ENCODE measurements at places on chromosomes 1 and 21. TPM values are rescaled to one million over a fixed set of nuclear protein-coding genes. Genes with fewer than 3 reads are reported as not detected.
A peak's percentile ranks its signal among the peaks of the same experiment; 100 is the strongest.

The RPAP2 gene
- 19.8 TPM for total RNA-seq

The PROK1 gene
- not detected for total RNA-seq

The RGS16 gene
- total RNA-seq: not detected

The FMO1 gene
- 0.06 TPM for total RNA-seq

The ODR4 gene
- total RNA-seq: 6.8 TPM

DNA sequence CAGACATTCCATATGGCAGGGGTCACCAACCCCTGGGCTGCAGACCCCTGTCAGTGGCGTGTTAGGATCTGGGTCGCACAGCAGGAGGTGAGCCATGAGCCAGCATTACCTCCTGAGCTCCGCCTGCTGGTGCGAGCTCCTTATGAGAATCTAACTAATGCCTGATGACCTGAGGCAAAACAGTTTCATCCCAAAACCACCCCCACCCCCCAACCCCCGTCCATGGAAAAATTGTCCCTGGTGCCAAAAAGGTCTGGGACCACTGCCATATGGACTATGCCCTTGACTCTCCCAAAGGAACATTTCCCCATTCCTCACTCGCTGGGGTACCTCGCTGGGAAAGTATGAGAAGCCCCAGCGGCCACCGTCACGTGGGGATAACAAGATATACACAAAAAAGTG, 6.4 kb upstream of the CPT2 start:
- DNase-seq: no peak

- DNase-seq: no peak
Observed at GRCh38 chr21:43731891-43732711, 13.2 kb downstream of the PDXK start.

- no peak for DNase-seq
Observed at GRCh38 chr1:110555807-110556470, 37.0 kb upstream of the KCNA10 start.

- no peak for DNase-seq
Observed at GRCh38 chr1:209749670-209750323, 6.1 kb upstream of the TRAF3IP3 start.

GRCh38 chr1:48969971-48970370, 193.3 kb upstream of the BEND5 start:
- DNase-seq: no peak

DNA sequence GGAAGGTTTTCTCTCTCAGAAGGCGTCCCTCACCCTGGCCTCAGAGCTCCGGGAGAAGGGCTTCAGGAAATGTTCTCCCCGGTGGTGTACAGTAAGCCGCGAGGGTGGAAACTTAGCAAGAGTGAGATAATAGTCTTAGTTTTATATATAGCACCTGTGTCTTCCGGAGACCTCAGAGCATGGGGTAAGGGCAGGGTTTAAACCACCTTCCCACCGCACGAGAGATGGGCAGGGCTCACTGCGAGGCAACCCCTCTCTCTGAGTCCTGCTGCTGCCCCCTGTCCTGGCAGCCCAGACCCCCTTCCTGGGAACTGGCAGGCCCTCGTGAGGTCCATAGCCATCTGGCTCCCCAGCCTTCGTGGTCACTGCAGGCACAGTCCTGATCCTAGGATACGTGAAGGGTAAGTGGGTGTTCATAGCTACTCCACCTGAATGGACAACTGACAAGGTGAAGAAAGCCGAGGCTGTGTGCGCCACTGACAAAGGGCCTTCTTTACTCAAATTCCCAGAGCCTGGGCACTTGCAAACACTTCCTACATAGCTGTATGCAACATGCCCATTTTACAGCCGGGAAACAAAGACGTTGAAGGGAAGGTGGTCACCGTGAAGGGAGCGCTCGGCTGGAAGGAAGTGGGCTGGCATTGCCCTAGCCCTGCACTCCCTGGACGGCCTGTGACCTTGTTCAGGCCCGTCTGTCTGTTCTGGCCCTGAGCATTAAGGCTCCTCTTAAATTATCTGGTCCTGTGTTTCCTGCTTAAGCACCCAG, 26.9 kb downstream of the ITPKB start:
- DNase-seq: no peak

GRCh38 chr1:44929531-44929930, 56.9 kb downstream of the EIF2B3 start:
- no peak for DNase-seq

- no peak for DNase-seq
Observed at GRCh38 chr1:29747196-29747595, 510.9 kb downstream of the PTPRU start.

DNA sequence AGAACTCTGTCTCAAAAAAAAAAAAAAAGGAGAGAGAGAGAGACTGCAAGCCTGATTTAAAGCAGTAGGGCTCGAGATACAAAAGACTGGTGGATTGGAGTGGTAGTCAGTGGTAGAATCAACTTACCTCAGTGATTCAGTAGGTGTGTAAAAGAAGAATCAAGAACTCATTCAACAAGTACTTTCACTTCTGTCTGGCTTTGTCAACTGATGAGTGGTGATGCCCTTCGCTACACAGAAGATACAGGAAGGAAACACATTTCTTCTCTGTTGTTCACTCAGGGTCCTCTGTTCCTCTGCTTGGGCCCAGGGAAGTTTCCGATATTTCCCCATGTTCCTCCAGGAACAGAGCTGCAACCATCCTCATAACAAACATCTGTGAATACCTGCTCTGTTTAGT, 68.6 kb upstream of the COG2 start:
- no peak for DNase-seq

- no peak for DNase-seq
Observed at GRCh38 chr1:49854741-49855140, 169.0 kb downstream of the AGBL4 start.

DNA sequence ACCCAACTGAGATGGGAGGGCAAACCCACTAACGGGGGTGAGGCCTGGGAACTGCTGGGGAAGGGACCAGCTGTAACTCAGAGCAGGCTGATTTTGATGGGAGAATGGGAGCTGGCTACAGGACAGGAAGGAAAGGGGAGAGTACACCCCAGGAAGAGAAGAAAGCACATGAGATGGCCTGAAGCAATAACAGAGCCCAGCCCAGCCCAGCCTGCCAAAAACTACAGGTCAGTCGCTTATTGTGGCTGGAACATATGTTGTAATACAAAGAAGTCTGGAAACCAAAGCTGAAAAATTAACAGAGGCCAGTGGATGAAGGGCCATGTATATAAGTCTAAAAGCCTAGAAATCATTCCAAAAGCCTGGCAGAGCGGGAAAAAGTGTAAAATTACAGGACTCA, 1.6 kb downstream of the ITLN2 start:
- DNase-seq: no peak

DNA sequence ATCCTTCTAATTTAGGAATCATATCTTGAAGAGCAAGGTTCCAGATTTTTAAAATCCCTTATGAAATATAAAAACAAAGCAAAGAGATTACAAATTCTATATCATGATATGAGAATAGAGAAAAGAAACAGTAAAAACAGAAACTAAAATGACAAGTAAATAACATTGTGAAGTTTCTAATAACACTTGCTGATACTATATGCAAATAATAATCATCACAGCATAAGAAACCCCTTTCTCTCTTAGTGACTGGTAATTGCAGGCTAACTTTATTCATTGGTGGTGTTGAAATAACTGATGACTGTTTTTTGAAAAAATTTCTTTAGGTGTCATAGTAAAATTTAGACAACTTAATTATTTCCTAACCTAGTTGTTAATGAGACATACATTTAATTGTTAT, 281.6 kb downstream of the PLA2G4A start:
- DNase-seq: no peak

GRCh38 chr1:38608202-38608864, 251.2 kb downstream of the RRAGC start:
- DNase-seq: peak; percentile 24

GRCh38 chr1:178060789-178061556, 32.9 kb upstream of the RASAL2 start:
- peak; percentile 28 for DNase-seq

GRCh38 chr1:18725231-18725895, 94.7 kb downstream of the PAX7 start:
- no peak for DNase-seq

DNA sequence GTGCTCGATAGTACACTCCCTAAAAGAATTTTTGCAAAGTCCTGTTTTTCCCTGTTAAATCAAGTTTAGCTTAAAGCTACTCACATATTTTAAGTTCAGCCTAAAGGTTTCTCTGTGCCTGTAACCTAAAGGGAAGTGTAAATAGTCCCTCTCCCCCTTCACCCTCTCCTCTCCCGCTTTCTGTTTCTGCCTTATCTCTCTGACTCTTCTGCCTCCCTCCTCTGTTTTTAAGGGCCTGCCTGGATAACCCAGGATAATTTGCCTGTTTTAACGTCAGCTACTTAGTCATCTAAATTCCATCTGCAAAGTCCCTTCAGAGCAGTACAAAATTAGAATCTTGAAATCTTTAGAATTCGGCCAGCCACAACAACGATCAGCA, 92.6 kb downstream of the NID1 start:
- DNase-seq: no peak

DNA sequence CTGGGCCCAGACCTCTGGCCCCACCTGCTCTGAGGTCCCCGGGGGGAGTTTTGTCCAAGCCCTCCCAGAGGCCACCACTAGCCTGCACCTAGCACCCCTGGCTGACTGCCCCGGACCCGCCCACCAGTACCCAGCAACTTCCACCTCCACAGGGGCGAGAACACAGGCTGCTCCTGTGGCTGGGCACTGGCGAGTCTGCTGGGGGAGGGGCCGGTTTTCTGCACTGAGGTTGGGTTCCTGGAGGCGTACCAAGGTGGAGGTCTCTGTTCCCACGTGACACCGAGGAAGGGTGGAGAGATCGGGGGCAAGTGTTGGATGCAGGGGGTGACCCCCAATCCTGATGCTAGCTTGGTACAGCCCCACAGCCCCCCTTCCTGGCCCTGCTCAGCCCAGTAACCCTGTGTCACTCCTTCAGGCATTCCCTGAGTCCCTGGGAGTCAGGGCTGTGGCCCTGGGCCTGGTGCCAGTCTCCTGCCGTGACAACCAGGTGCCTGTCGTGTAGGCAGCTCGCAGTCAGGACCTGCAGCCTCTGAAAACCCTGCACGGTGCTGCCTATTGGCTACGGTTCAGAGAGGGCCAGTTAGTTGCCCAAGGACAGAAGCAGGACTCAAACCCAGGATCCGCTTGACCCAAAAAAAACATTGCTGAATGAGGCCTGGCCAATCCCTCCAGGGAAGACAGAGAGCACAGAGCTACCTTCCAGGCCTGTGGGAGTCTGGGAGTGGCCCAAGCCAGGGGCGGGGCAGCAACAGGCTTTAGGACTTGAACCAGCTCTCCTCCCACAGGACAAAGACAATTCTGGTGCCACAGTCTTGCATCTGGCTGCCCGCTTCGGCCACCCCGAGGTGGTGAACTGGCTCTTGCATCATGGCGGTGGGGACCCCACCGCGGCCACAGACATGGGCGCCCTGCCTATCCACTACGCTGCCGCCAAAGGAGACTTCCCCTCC, 3.1 kb downstream of the ESPN start:
- no peak for DNase-seq

DNA sequence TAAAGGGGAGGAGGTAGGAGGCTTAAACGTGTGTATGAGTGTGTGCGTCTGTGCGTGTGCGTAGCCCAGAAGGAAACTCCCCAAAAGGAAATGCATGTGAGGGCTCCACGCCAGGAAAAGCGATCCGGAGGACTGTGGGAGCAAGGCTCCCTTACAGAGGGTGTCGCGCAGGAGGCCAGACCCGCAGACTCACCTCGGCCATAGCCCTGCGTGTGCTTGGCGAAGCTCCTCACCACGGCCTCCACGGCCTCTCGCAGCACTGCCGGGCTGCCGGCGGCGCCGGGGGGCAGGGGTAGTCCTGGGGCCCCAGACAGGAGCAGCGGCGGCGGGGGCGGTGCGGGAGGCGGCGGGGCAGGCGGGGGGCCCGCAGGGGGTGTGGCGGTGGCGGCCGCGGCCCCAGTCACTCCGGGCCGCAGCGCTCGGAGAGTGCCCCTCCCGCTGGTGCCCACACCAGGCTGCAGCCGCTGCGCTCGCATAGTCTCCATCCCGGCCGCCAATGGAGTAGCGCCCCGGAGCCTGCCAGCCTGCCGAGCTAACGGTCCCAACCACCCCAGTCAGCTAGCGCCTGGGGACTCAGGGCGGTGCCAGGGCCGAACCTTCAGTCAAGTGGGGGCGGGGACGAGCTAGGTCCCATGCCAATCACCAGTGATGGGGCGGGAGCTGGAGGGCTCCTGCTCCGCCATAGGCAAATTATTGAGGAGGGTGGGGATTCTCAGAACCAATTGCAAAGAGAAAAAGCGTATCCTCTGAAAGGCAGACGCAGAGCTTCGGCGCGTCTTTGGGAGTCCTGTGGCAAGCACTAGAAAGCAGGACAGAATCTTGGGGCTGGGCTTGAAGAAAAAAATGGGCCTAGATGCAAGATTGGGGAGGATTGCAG, at the start of gene LIX1L:
Gene LIX1L (minus strand): TSS at position 575 of the 877 bp plus-strand sequence. CDS start 90 bp downstream, at position 485.
- DNase-seq: peak; percentile 96

GRCh38 chr1:90996742-90997413, 25.0 kb downstream of the ZNF644 start:
- no peak for DNase-seq

DNA sequence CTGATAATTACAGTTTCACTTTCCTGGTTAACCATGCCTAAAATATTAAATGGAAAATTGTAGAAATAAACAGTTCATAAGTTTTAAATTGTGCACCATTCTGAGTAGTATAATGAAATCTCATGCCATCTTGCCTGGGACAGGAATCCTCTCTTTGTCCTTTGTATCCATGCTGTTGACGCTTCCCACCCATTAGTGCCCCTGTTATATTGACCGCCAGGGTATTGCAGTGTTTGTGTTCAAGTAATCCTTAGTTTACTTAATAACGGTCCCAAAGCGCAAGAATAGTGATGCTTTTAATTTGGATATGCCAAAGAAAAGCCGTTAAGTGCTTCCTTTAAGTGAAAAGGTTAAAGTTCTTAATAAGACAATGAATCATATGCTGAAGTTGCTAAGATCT, 41.7 kb downstream of the RPRD2 start:
- DNase-seq: no peak
